MCF 10A (cell line): ENCODE measurements at places on chromosomes 7 and 10. TPM values are rescaled to one million over a fixed set of nuclear protein-coding genes. Genes with fewer than 3 reads are reported as not detected.
A peak's percentile ranks its signal among the peaks of the same experiment; 100 is the strongest.

NXPH1 gene
- total RNA-seq = not detected in 2 replicates

- H3K27me3 ChIP-seq = peaks cover 13% of the 10 kb centered on the region
- no peak overlapping the region for H3K4me3 ChIP-seq
- no peak overlapping the region for H3K27ac ChIP-seq
- no peak for DNase-seq
Measured at GRCh38 chr7:128420773-128421172, 11.0 kb upstream of the IMPDH1 start.

DNA sequence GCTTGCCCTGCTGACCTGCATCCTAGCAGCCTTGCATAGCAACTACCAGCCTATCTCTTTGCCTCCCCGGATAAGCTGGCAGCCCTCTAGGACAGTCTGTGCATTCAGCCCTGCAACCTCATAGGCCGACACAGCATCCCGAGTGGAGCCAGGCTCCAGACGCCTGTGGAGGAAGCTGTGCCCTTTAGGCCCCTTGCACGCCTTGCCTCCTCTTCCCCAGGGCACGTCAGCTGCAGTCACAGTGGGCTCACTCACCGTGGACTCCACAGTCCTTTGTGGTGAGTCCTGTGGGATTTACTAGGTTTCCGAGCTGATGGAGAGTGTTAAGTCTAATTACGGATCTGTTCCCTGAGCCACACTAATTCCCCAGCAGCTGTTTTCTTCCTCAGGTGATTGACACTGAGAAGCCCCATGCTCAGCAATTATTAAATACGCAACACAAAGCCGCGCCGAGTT lies 540.0 kb downstream of the TCERG1L start:
- H3K27me3 ChIP-seq = no peaks in the 10 kb centered on the region
- no peaks in the 10 kb centered on the region for H3K36me3 ChIP-seq
- H3K4me3 ChIP-seq = no peak overlapping the region
- no peak for DNase-seq
- H3K4me1 ChIP-seq = no peaks in the 10 kb centered on the region
- H3K27ac ChIP-seq = no peak overlapping the region

- DNase-seq = no peak
- peak overlapping the region; percentile 89 for H3K27ac ChIP-seq
- H3K27me3 ChIP-seq = no peaks in the 10 kb centered on the region
- peak overlapping the region; percentile 81 for H3K4me3 ChIP-seq
Measured at GRCh38 chr10:5447611-5448071, 35.3 kb downstream of the NET1 start.

DNA sequence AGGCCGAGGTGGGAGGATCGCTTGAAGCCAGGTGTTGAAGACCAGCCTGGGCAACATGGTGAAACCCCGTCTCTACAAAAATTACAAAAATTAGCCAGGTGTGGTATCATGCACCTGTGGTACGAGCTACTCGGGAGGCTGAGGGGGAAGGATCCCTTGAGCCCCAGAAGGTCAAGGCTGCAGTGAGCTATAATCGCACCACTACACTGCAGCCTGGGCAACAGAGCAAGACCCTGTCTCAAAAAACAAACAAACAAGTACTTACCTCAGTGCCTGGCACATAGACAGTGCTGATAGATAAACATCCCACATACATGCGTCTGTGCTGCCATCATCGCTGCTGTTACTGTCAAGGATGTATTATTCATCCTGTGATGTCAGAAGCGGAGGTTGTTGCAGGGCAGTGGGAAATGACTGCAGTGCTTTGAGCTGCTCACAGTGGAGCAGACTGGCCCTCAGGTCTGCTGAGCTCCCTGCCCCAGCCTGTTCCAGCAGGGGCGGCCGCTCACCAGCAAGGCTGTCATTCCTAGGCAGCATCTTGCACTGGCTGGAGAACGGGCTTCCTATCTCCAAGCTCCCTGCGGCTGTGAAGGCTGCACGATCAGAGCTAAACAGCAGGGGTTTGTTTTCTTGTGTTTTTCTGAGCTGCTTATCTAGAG lies 18.6 kb downstream of the FOXK1 start:
- H3K36me3 ChIP-seq = peaks cover 9% of the 10 kb centered on the region
- no peak overlapping the region for H3K4me3 ChIP-seq
- peak; percentile 39 for DNase-seq

DNA sequence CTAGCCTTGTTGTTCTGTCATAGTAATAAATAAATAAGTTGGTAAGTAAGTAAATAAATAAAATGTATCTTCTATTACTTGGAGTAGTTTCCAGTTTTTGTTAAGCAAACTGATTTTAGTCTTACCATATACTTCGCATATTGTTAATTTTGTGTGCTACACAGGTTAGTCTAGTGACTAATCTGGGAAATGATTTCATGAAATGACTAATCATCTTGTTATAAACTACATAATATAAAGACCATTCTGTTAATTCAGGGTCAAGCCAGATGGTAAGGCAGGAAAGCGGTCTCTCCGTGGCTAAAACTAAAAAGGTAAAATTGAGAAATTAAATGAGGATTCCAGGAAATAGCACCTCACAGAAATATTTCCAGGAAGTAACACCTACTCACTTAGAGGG lies 58.5 kb upstream of the FOXP2 start:
- no peak for DNase-seq
- no peak overlapping the region for H3K27ac ChIP-seq
- peaks cover 49% of the 10 kb centered on the region for H3K27me3 ChIP-seq
- no peak overlapping the region for H3K4me3 ChIP-seq

DNA sequence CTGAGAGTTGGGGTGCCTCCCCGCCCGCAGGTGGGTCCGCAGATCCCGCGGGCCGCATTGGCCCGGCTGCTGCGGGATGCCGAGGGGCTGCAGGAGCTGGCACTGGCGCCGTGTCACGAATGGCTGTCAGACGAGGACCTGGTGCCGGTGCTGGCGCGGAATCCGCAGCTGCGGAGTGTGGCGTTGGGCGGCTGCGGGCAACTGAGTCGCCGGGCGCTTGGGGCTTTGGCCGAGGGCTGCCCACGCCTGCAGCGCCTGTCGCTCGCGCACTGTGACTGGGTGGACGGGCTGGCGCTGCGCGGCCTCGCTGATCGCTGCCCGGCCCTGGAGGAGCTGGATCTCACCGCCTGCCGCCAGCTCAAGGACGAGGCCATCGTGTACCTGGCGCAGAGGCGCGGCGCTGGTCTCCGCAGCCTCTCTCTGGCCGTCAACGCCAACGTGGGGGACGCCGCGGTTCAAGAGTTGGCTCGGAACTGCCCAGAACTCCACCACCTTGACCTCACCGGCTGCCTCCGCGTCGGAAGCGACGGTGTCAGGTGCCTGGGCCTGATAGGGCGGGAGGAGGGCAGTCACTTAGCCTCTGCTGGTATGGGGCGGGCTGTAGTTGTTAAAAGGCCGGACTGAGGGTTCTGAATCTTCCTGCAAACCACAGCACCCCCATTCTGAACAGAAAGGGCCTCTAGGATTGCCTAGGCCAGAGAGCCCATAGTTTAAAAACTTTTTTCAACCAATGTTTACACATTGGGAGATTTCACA lies 1.3 kb downstream of the FBXL15 start:
- peak; percentile 63 for DNase-seq
- no peaks in the 10 kb centered on the region for H3K27me3 ChIP-seq
- peaks cover 17% of the 10 kb centered on the region for H3K36me3 ChIP-seq
- H3K27ac ChIP-seq = peak overlapping the region; percentile 64

DNA sequence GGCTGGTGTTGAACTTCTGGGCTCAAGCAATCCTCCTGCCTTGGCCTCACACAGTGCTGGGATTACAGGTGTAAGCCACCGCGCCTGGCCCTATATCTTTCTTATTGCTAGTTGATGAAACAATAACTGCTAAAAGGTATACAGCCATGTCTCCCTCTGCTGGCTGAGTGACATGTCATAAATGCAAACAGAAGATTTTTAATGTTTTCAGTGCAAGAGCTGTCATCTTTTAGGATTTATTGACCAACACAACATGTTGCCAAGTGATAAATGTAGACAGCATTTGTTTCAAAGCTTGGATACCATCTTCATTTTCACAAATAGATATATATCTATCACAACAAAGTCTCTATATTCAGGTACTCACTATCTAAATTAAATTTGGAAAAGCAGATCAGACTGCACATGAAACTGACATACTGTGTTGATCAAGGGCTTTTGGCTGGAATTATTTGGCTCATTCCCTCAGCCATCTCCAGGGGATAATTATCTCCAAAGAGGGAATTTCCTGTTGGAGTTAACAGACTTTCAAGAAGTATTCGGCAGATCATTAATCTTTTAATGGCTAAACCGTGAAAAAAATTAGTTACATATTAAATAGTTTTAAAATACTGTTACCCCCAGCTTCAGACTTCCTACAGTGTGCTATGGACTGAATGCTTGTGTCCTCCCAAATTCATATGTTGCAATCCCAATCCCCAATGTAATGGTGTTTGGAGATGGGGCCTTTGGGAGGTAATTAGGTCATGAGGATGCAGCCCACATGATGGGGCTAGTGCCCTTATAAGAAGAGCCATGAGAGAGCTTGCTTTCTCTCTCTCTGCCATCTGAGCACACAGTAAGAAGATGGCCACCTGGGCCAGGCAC lies 41.3 kb upstream of the SRPK2 start:
- no peak overlapping the region for H3K27ac ChIP-seq
- H3K4me3 ChIP-seq = no peak overlapping the region
- H3K36me3 ChIP-seq = peaks cover 6% of the 10 kb centered on the region

LRRC18 gene
- total RNA-seq = not detected in 2 replicates

GRID2IP gene
- not detected in 2 replicates for total RNA-seq

- no peaks in the 10 kb centered on the region for H3K4me1 ChIP-seq
- H3K36me3 ChIP-seq = no peaks in the 10 kb centered on the region
- no peak for DNase-seq
- H3K4me3 ChIP-seq = no peak overlapping the region
- H3K27me3 ChIP-seq = no peaks in the 10 kb centered on the region
Measured at GRCh38 chr10:91495402-91495801, 85.3 kb downstream of the HECTD2 start.
